NCI-H1436 (cell line): ENCODE measurements at places on chromosomes 5 and 9.
A peak's percentile ranks its signal among the peaks of the same experiment; 100 is the strongest.

- DNase-seq, result no peak
Observed at GRCh38 chr9:33136721-33137670, 30.1 kb downstream of the B4GALT1 start.

GRCh38 chr9:32969270-32969669, 32.2 kb downstream of the APTX start:
- DNase-seq, result no peak

- no peak for DNase-seq
Observed at GRCh38 chr9:130912932-130913598, 16.5 kb upstream of the QRFP start.

GRCh38 chr5:87195616-87196015, 72.1 kb upstream of the RASA1 start:
- no peak for DNase-seq

- DNase-seq, result no peak
Observed at GRCh38 chr5:6692906-6693305, 20.3 kb upstream of the TENT4A start.

DNA sequence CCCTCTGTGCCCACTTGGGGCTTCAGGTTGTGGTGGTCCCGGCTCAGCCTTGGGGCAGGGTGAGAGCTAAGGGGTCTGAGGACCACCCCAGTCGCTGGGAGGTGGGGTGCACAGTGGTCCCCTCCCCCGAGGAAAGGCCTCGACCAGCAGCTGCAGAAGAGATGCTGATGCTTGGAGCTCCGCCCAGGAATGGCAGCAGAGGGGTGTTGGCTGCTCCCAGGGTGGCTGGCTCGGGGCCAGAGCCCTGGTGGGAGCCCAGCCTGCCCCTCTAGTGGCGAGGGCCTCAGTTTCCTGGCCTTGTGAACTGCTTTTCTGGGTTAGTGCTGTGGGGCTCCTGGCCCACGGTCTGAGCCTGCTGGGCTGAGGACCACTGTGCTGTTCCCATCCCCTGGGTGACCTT, 1.2 kb downstream of the DIPK1B start:
- DNase-seq, result no peak

DNA sequence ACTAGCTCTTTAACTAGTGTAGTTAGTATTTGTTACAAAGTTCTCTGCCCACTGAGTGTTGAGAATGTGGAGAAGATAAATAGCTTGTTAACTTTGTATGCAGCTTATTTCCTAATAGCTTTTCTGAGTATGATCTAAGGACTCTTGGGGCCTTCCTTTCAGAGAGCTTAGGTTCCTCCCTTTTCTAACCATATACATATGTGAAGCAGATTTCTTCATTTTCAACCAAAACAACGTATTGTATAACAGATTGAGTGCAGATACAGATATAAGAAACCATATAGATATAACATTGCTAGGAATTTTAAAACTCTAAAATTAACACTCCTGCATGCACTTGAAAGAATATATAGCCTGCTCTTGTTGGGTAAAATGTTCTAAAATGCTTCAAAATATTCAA, 70.4 kb downstream of the SCAMP1 start:
- no peak for DNase-seq

DNA sequence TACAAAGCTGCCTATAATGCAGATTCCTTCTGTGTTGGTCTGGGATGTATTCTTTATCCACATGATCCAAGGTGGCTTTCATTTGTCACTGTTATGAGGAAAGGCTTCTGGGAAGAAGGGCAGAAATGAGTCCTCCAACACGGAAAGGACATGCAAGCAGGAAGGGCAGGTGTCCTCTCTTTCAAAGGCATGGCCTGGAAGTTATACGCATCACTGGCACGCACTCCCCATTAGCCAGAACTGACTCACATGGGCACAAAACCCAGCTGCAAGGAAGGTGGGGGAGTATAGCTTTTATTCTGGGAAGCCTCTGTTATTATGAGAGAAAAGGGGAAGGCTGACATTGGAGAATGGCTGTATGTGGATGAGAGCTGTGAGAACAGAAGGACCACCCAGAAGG, 141.3 kb upstream of the ZNF618 start:
- DNase-seq, result no peak

DNA sequence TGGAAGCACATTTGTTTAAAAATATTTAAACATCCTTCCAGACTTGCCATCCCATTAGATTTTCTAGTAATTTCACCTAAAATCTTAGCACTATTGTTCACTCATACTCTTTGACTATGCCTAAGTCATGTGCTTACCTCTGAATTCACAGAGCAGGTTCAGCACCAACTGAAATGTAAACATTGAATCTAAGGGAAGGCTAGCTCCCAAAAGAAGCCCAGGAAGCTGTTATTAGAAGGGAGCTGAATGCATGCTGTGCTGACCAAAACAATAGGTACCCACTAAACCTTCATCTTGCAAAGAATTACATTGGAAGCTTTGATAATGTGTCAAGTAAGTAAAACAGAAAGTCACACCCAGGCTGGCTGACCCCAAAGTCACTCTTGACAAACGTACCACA, 571.3 kb downstream of the GABRG2 start:
- DNase-seq, result no peak

DNA sequence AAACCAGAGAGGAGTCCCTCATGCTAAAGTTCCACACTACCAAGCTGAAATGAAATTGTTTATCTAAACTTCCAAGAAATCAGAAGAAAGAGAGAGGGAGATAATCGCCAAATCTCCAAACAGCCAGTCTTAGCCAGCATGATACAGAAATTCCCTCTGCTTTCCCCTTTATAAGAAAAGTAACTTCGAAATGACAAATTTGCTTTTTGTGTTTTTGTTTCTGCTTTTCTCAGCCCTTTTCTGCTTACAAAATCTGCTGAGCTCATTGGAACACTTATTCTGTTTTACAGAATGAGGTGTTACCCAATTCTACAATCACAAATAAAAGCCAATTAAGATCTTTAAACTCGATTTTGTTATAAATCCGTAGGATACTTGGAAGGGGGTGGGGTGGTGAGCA, 72.9 kb downstream of the SFXN1 start:
- DNase-seq, result no peak

GRCh38 chr5:81631124-81631523, 119.8 kb downstream of the SSBP2 start:
- DNase-seq, result no peak

DNA sequence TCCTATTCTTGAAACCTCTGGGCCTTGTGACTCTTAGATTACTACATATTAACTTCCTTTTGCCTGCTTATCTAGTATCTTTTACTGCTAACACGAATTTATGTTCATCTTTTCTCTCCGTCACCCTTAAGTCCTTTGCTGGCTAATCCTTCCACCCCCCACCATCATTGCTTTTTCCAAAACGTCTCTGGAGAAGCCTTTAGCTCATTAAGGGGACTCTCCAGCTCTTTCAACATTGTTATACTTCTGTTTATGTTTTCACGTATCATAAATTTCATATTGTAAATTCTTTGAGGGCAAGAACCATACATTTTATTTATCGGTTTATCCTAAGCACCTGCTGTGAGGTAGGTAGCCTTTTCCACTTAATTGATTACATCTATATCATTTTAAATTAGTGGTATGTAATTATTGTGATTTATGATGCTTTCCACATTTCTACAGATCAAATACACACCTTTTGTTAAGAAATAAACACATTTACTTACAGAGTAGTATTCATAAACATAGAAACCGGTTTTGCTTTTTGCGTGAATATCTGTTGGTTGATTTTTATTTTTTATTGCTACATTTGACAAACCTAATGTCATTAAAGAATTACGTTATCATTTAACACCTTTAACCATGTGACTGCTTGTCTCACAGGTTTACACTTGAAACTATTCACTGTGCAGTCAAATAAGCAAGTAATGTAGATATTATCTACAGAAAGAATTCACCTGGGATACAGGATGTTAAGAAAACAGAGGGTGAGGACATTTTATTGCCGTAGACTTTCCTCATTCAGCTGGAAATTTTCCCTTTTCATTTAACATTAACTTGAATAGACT, 15.4 kb upstream of the SNX2 start:
- no peak for DNase-seq

- no peak for DNase-seq
Observed at GRCh38 chr5:16806711-16807546, 129.2 kb downstream of the MYO10 start.

DNA sequence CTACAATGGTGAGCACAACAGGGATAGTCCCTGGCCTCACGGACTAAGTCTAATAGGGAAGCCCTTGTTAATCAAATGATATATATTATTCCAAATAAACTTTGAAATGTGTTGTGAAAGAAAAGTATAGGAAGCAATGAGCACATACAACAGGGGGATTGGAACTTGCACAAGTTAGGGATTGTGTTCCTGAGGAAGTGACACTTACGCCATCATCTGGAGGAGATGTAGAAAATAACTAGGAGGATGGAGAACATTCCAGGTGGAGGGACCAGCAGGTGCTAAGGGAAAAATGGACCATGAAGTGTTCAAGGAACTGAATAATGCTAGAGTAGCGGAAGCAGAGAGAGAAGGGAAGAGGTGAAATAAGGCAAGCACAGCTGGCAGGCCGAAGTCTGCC, 18.8 kb upstream of the RPS23 start:
- no peak for DNase-seq

DNA sequence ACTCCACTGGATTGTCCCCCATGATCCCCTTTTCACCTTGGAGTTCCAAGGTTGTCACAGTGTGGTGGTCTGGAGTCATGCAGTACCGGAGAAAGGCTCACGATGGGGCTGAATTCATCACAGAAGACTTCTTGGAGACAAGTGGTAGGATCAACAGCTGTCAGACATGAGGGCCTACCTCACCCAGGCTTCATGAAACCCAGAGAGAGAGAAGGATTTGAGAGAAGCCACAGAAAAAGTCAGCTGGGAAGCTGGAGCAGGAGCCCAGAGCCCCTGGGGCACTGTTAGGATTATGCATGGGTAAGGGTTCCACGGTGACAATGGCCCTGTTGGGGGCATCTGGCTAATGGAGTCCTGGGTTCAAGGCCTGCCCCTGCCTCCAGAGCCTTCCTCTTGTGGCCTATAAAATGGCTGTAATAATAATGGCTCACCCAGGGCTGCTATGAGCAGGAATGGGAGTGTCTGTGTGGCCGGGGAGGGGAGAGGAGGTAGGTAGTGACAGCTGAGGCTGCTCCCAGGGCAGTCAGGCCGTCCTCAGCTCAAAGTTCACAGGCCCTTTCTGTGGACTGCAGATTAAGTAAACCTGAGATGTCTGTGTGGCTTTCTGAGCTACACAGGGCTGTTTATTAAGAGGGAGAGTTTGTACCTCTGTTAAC, 910 bp downstream of the TRIM14 start:
- DNase-seq, result no peak

GRCh38 chr9:130045725-130046450, 2.9 kb upstream of the FNBP1 start:
- DNase-seq, result no peak

DNA sequence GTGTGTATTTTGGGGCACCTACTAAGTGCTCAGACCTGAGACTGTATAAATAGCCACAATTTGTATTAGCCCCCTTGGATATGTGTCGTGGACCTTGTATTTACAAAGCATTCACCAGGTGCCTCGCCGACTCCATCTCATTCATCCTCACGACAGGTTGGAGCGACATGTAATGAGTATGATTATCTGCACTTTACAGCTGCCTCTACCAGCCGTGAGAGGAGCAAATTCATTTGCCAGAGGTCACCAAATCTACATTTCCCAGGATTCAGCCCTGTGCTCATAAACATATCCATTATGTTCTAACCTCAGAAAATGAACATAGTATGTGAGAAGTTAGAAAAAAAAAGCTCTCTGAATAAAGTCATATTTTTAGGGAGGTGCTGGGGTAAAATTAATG, 167.4 kb downstream of the ZDHHC21 start:
- DNase-seq, result no peak

DNA sequence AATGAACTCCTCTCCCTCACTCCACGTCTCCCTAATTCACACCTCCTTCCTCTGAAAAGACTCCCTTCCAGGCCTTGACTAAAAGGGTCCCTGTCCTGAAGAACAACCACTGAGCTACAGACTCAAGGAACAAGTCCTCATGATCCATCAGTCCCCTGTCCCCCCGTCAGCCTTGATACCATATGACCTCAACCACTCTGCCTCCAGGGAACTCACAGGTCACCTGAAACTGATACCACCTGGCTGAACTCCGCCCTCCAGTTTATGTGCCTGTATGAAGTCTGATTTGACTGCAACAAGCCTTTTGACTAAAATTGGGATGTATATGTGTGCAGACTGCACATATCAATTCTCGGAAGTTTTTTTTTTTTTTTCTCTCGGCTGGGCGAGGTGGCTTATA, 88.7 kb downstream of the UGCG start:
- no peak for DNase-seq

DNA sequence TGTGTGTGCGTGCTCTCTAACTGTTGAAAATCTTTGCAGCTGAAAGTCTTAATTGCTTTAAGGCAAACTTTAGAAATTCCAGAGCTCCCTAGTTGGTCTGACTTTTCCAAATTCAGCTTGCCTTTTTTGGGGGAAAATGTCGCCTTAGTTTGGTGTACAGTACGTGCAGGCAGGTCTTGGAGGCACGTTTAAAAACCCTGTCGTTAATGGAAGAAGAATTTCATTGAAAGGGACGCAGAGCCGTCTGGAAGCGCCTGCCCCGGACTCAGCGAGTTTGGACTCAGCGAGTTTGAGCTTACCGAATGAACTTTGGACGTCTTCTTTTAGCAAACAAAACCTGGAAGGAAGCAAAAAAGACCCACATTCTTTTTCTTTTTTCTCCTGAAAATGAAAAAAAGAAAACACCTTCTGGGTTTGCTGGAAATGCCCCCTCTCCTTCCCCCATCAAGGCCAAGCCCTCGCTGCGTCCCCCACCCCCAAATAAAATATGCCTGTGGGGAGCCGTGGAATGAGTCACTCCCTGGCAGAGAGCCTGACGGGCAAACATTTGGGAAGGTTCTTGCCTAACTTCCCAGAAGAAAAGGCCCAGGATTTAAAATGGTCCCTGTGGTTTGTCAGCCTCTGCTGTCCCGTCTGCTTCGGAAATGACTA, 1.5 kb downstream of the NEK6 start:
- no peak for DNase-seq

- DNase-seq, result no peak
Observed at GRCh38 chr5:56269216-56269927, 36.2 kb upstream of the ANKRD55 start.

DNA sequence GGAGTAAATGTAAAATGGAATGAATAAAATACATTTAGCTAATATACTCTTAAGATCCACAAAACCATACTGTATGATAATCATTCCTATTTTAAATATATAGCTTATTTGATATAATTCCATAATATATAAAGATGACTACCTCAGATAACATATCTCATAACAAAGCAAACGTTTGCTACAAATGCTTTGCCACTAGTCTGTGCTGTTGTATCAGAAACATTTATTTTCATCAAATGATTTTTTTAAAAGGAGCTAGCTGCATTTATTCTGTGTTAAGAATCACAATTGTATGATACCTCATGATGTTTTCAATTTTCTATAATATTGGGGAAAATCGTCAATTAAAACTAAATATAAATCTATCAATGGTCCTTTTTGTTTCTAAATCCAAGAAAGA, 567.2 kb downstream of the PTPRD start:
- DNase-seq, result peak; percentile 36

- DNase-seq, result no peak
Observed at GRCh38 chr9:2126331-2126803, 111.2 kb downstream of the SMARCA2 start.

GRCh38 chr5:147388184-147389108, 121.4 kb downstream of the DPYSL3 start:
- no peak for DNase-seq
